IMR-90 (cell line): ENCODE measurements at places on chromosomes 12 and 14. TPM values are rescaled to one million over a fixed set of nuclear protein-coding genes. Genes with fewer than 3 reads are reported as not detected.

The PPP1R12A gene
- 43.8 and 47.7 TPM in 2 replicates for polyA plus RNA-seq

The TBX3 gene
- polyA plus RNA-seq: 40.5 and 44.9 TPM in 2 replicates

The TEAD4 gene
- polyA plus RNA-seq: 24.9 and 30.8 TPM in 2 replicates

The FBLN5 gene
- 68.1 and 76.4 TPM in 2 replicates for polyA plus RNA-seq

The OTUB2 gene
- polyA plus RNA-seq: 1.0 and 1.1 TPM in 2 replicates

The MYRFL gene
- not detected in 2 replicates for polyA plus RNA-seq

The BICDL1 gene
- not detected in 2 replicates for polyA plus RNA-seq

The GYS2 gene
- polyA plus RNA-seq: not detected in 2 replicates

- no peak for DNase-seq
Observed at GRCh38 chr12:132619386-132620112, 973 bp downstream of the P2RX2 start.

DNA sequence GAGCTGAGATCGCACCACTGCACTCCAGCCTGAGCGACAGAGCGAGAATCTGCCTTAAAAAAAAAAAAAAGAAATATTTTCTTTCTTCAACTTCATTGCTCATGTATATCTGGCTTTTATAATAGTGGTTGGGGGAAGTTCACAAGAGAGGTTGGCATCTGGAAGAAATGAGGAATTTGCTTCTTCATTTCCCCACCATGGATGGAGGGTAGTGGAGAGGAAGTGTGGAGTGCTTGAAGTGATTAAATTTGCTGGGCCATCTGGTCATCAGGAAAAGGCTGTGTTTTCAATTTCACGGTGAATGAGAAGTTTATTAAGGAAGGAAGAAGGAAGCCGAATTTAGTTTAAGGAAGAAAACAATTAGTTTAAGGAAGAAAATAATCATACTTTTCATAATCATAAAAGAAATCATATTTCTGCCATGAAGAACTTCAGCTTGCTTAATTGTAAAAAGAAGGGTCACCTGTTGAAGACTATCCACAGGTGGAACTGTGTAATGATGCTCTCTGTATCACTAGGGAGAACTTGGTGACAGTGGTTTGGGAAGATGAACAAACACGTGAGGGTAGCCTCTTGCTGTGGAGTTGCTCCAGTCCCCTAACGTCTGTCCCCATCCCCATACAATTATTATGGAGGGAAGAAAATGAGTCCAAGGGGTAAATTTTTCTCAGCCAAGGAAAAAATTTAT lies 197.3 kb upstream of the ARHGAP5 start:
- no peak for DNase-seq

DNA sequence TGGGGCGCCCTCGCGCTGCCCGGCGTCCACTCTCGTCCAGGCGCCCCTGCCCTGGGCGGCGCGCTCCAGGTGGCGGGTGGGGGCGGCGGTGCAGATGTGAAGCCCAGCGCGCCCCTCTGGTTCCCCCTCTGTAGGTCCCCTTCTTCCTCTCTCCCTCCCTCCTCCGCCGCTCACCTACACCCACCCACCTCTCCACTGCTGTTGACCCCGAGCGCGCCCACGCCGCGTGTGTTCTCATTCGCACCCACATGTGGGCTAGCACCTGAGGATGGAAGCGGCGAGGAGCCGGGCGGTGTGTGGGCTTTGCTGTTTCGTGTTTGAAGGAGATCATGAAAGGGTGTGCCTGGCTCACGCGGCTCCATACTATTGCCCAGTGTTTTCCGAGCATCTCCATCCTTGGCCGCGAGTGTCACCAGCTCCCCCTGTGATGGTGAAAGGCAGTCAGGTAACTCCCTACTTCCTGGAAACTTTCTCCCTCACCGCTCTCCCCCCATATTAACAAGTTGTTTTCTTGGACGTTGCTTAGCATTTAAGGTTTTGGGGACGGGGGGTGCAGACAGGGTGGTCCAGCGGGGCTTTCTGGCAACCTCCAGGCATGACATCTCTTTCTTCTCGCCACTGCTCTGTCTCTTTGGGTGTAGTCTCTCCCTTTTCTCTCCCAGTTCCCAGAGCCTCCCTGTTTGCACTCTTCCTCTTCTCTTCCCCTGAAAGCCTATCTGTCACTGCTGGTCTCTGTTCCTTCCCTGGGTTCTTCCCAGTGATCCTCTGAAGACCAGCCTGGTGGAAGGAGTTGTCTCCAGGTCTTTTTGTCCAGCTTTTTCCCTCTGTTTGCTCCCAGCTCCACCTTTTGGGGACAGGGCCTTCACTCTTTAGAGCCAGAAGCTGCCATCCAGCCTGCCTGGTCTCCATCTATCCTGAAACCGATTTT lies 1.6 kb downstream of the CACNA1C start:
- no peak for DNase-seq

- DNase-seq: peak; percentile 78
Observed at GRCh38 chr14:67986131-67986841, 166.7 kb downstream of the RAD51B start.

DNA sequence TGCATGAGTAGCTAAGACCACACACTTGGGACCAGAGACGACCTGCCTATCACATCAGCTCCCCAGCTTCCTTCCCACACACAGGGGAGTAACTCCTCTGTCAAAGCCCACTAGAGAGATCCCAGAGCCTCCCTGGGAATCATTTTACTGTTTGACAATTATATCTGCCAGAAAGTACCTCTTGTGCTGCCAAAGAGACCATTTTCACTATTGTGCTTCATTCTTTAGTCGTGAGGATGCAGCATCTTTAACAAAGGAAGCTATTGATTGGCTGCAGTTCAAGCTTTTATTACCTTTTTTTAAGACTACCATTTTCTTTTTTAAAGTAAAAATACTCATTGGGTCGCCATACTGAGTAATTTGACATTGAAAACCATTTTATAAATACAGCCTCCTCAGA lies 194.5 kb upstream of the RGS6 start:
- DNase-seq: no peak

DNA sequence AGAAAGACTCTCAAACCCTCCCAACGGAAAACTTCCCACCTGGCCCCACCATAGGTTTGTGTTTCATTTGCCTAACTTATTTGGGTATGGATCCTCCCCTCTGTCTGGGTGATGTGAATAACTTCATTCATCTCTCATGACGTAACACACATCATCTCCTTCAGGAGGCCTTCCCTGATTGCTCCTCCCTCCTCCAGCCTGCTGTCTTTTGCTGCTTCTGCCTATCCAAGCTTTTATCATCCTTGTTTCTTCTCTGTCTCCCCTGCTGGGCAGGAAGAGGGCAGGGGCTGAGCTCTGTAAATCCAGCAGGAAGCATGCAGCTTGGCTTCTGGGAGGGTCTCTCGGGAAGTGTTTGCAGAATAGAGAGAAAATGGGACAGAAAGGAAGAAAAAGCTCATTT lies 766.0 kb upstream of the TBX3 start:
- no peak for DNase-seq

DNA sequence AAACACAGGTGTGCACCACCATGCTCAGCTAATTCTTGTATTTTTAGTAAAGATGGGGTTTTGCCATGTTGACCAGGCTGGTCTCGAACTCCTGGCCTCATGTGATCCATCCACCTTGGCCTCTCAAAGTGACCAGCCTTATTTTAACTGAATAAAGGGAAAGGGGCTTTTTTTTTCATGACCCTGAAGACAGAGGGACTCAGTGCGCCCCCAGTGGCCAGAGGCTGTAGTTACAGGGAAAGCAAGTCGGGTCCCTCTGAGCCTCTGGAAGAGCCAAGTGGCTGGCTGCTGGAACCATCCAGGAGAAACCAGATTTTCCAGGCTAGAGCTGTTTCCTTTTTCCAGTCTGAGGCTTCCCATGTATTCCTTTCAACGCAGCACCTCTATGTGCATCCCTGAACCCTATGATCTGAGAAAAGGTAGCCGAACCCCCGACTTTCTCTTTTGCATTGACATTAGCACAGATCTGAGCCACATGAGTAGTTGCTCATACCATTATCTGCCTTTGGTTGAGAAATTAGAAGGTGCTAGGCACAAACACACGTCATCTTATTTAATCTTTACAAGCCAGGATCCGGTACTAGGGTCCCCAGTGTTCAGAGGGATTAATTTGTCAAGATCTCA lies 342.7 kb downstream of the CACNA1C start:
- peak; percentile 28 for DNase-seq

GRCh38 chr12:59076622-59077021 lies 156.3 kb upstream of the LRIG3 start:
- DNase-seq: no peak

- DNase-seq: no peak
Observed at GRCh38 chr12:76190299-76190698, 105.8 kb upstream of the NAP1L1 start.

DNA sequence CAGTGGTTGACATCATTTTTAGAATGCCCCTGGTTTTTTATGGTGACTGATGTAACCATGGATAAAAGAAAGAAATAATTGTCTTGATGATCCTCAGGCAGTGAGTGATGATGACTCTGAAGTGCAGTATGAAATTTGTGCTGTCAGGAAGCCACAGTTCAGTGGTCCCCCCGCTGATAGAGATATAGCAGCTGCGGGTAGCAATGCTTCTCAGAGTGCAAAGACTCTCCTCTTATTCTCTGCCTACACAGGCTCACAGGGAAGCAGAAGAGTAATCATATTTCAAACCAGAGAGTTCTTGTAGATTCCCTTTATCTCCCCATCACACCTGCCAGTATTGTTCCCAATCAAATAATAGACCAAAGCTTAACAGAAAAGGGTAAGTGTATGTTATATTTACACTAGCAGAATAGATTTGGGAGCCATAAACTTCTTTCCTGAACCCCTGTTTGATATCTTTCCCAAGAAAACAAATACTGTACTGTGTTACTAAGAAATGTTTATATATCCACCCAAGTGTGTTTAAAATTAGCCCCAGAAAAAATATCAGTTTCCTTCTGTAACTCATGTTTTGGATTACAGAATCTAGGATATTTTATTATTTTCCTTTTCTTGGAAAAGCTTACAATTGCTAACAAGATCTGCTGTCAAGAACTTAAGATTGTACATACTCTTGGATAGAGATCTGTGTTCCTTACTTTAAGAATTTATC lies 1817.4 kb upstream of the FLRT2 start:
- DNase-seq: peak; percentile 42
